ENCODE measurements at places on chromosomes 2 and 18. TPM values are rescaled to one million over a fixed set of nuclear protein-coding genes. Genes with fewer than 3 reads are reported as not detected.

Gene TRABD2A
- 3.4 TPM for total RNA-seq

Gene KCNJ3
- total RNA-seq, result 3.6 TPM

Gene ANO7
- 1.9 TPM for total RNA-seq

Gene CXCR1
- 0.09 TPM for total RNA-seq

Gene PLGLB1
- 4.1 TPM for total RNA-seq

Gene SPR
- 29.9 TPM for total RNA-seq

Gene DDX18
- total RNA-seq, result 53.8 TPM

Gene HOXD3
- 29.3 TPM for total RNA-seq

Gene AQP12B
- not detected for total RNA-seq

- H3K27me3 ChIP-seq, result no peaks in the 10 kb centered on the region
- peaks cover 25% of the 10 kb centered on the region for H3K36me3 ChIP-seq
- no peak overlapping the region for H3K27ac ChIP-seq
- no peak overlapping the region for H3K4me3 ChIP-seq
Measured at GRCh38 chr2:30255466-30256408, 24.4 kb downstream of the LBH start.

GRCh38 chr2:222256250-222256649, 42.5 kb downstream of the PAX3 start:
- DNase-seq, result no peak
- H3K27me3 ChIP-seq, result peaks cover 4% of the 10 kb centered on the region
- no peak overlapping the region for H3K4me3 ChIP-seq

GRCh38 chr2:231674587-231675338, 33.6 kb upstream of the PTMA start:
- peak; percentile 93 for DNase-seq
- H3K4me1 ChIP-seq, result peaks cover 27% of the 10 kb centered on the region
- H3K27me3 ChIP-seq, result no peaks in the 10 kb centered on the region
- peak overlapping the region; percentile 64 for H3K27ac ChIP-seq

DNA sequence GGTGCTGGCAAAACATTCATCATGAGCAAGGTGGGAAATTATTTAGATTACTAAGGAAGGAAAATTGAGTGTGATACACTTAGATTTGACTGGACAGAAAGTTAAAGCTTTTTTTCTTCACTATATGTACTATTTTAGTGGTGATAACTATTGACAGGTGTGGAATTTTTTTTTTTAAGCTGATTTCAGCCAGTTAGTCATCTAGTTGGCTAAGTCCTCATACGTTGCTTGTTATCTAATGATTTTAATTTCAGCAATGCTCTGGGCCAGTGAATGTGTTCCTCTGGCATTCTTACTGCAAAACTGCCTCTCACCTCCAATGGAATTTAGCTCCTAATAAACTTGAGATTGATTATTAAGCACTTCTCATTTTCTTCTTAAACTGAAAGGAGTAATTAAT, 1223.2 kb upstream of the ACVR2A start:
- no peak overlapping the region for H3K27ac ChIP-seq
- no peaks in the 10 kb centered on the region for H3K36me3 ChIP-seq
- no peaks in the 10 kb centered on the region for H3K27me3 ChIP-seq

- H3K4me3 ChIP-seq, result peak overlapping the region; percentile 12
- H3K36me3 ChIP-seq, result no peaks in the 10 kb centered on the region
- H3K27ac ChIP-seq, result no peak overlapping the region
- peak; percentile 32 for DNase-seq
- peaks cover 19% of the 10 kb centered on the region for H3K4me1 ChIP-seq
- no peaks in the 10 kb centered on the region for H3K27me3 ChIP-seq
Measured at GRCh38 chr2:108536133-108536780, 2.0 kb downstream of the LIMS1 start.

- no peak overlapping the region for H3K4me3 ChIP-seq
- no peaks in the 10 kb centered on the region for H3K27me3 ChIP-seq
- no peaks in the 10 kb centered on the region for H3K36me3 ChIP-seq
- H3K4me1 ChIP-seq, result no peaks in the 10 kb centered on the region
- H3K27ac ChIP-seq, result no peak overlapping the region
Measured at GRCh38 chr2:3107567-3107966, 270.1 kb downstream of the EIPR1 start.

DNA sequence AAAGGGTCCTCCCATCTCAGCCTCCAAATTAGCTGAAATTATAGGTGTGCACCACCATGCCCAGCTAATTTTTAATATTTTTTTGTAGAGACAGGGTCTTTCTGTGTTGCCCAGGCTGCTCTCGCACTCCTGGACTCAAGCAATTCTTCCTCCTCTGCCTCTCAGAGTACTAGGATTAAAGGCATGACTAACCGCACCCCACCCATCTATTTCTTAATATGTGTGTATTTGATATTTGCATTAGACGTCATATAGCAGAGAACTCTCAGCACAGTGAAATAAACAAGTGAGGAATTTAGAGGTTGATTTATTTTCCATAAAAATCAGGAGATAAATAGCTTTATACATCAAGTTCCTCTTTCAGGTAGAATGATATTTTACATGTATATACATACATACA, 213.5 kb downstream of the FSIP2 start:
- no peaks in the 10 kb centered on the region for H3K4me1 ChIP-seq
- DNase-seq, result no peak
- H3K27me3 ChIP-seq, result no peaks in the 10 kb centered on the region
- no peak overlapping the region for H3K4me3 ChIP-seq
- H3K36me3 ChIP-seq, result no peaks in the 10 kb centered on the region

DNA sequence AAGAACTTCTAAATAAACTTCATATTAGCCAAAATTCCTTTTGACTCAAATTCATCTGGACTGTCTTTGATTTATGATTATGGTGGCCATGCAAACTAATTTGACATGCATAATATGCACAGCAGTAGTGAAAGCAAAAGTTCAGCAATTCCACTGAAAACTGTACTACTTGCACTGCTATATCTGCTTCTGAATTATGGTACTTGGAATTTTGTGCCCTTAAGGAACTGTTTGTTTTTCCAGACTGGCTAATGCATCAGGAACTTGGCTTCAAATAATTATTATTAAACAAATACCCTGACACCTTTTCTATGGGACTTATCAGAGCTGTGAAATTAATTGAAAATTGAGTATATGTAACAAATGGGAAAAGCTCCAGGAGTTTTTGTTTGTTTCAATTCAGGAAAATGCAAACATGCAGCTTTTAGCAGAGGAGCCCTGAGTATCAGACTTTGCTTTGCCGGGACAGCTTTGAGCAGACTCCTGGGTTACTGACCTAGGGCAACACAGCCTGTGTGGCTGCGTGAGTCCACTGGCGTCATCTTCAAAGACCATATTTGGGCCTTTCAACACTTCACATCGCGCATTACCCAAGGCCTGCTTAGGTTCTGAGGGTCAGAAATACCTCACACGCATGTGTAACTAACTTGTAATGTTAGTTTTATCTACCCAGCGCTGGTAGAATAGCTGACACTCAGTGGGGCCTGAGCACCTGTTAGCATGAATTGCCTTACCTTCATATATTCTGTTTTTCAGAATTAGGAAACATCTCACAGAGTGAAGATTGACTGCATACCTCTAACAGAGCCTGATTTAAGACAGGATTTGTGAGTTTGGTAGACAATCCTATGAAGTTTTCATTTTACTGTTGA, 35.4 kb downstream of the CFAP221 start:
- H3K4me1 ChIP-seq, result no peaks in the 10 kb centered on the region
- no peak overlapping the region for H3K4me3 ChIP-seq
- H3K36me3 ChIP-seq, result no peaks in the 10 kb centered on the region

DNA sequence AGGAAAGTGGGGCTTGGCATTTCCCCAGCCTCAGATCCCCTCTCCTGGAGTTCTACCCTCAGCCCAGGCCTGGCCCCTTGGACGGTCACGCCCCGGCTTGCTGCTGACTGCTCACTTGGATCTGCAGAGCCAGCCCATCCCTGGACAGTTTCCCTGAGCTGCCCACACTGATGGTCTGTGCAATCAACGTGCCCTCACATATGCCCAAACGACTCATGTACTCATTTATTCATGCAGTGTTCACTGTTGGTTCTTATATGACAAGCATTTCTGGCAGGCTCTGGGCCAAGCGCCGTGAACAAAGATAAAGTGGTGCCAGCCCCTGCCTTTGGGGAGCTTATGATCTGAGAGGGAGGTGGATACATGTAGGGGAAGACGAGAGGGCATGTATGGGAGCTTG, 20.3 kb upstream of the GLI2 start:
- no peaks in the 10 kb centered on the region for H3K4me1 ChIP-seq
- DNase-seq, result no peak
- no peaks in the 10 kb centered on the region for H3K27me3 ChIP-seq
- H3K36me3 ChIP-seq, result no peaks in the 10 kb centered on the region
- no peak overlapping the region for H3K4me3 ChIP-seq

DNA sequence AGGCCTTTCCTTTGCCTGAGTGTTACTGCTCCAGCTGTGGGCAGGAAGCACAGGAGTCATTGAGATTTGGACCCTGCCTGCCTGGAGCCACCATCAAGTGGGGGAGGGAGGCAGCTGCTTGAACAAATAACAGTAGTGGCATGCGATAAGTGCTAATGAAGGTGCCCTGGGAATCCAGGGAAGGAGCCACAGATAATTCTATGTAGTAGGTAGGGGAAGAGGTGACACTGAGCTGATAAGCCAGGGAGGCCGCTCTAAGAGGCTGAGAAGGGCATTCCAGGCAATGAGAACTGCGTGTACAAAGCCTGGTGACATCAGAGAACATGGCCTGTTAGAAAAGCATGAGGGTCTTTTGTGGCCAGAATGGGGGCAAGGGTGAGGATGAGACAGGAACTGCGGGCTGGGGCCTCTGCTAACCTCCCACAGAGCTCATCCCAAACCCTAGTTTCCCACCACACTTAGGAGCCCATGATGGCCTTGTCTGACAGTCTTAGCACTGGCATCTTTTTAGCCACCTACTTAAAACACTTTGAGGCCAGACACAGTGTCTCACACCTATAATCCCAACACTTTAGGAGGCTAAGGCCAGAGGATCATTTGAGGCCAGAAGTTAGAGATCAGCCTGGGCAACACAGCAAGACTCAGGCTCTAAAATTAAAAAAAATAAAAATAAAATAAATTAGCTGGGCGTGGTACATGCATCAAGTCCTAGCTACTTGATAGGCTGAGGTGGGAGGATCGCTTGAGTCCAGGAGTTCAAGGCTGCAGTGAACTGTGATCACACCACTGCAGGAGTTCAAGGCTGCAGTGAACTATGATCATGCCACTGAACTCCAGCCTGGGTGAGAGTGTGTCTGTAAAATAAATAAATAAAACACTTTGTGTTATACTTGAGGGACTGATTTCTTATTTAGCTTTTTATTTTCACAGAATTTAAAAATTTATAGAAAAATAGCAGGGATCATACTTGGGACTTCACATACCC, 58.9 kb downstream of the TET3 start:
- H3K4me3 ChIP-seq, result no peak overlapping the region
- no peak for DNase-seq

DNA sequence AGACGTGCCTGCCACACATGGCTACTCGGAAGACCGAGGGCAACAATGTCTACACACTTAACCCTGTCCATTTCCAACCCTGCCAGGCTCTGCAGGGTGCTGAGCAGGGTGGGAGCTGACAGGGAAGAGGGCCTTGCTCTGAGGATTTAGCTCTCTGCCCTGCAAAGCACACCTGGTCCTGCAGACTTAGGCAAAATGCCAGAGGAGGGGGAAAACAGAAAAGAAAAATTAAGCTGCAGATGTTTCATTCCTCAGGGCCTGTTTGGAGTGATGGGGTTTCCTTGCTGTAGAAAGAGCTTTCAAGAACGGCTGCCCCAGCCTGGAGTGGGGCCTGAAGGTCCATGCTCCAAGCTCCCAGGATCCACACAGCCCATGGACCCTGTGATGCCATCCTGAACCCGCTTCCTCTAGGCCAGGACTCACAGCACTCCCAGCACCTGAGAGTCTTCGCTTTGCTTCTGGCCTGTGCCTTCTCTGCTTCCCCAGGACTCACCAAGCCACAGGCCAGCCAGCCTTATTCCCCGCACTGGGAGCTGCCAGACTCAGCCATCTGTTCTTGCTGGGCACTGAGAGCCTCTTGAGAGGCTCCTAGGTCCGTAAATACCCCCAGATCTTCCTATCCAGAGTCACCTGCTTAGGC, 9.1 kb upstream of the TEX51 start:
- H3K36me3 ChIP-seq, result no peaks in the 10 kb centered on the region
- no peak overlapping the region for H3K4me3 ChIP-seq
- no peak overlapping the region for H3K27ac ChIP-seq
- DNase-seq, result peak; percentile 6
- H3K4me1 ChIP-seq, result peaks cover 12% of the 10 kb centered on the region
- no peaks in the 10 kb centered on the region for H3K27me3 ChIP-seq

- no peaks in the 10 kb centered on the region for H3K27me3 ChIP-seq
- DNase-seq, result no peak
- no peaks in the 10 kb centered on the region for H3K36me3 ChIP-seq
- peak overlapping the region; percentile 80 for H3K4me3 ChIP-seq
- peaks cover 3% of the 10 kb centered on the region for H3K4me1 ChIP-seq
Measured at GRCh38 chr2:37323176-37323780, 1.4 kb downstream of the PRKD3 start.

GRCh38 chr2:9965119-9965822, 13.8 kb downstream of the GRHL1 start:
- DNase-seq, result no peak
- H3K4me1 ChIP-seq, result no peaks in the 10 kb centered on the region
- peaks cover 18% of the 10 kb centered on the region for H3K36me3 ChIP-seq
- H3K4me3 ChIP-seq, result no peak overlapping the region

- H3K36me3 ChIP-seq, result no peaks in the 10 kb centered on the region
- H3K4me3 ChIP-seq, result no peak overlapping the region
- no peaks in the 10 kb centered on the region for H3K27me3 ChIP-seq
- no peak overlapping the region for H3K27ac ChIP-seq
- H3K4me1 ChIP-seq, result no peaks in the 10 kb centered on the region
- DNase-seq, result no peak
Measured at GRCh38 chr2:186554850-186555671, 34.8 kb upstream of the ITGAV start.

DNA sequence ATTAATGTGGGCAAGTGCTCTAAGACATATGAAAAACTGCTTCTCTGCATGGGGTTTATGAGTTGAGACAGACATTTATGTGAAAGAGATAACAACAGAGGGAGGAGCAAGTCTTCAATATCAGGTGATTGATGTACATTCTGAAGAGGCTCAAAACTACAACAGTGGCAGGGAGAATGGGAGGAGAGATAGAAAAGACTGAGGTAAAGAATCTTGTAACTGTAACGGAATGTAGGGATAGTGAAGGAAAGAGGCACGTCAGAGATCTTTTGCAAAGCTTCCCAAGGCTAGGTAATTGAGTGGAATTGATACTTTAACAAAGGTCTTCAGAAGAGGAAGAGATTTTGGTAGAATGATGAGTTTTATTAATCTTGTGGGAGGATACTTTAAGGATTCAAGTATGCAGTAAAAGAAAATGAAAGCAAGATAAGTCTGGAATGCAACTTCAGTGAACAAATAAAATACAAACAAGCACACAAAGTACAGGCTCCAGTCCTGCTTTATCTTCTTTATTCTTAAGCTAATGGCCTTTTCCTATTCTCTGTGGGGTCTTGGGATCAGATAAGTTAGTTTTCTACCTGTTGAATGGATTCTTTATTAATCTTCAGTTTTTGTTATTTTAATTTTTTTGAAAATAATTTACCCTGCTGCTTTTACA, 15.0 kb downstream of the SMAD4 start:
- no peak overlapping the region for H3K27ac ChIP-seq
- peaks cover 11% of the 10 kb centered on the region for H3K36me3 ChIP-seq
- peaks cover 2% of the 10 kb centered on the region for H3K4me1 ChIP-seq
- H3K27me3 ChIP-seq, result no peaks in the 10 kb centered on the region
- H3K4me3 ChIP-seq, result no peak overlapping the region

GRCh38 chr2:227534714-227535113, 62.8 kb downstream of the AGFG1 start:
- no peak overlapping the region for H3K4me3 ChIP-seq
- no peaks in the 10 kb centered on the region for H3K27me3 ChIP-seq
- no peak for DNase-seq
- H3K27ac ChIP-seq, result no peak overlapping the region
- peaks cover 13% of the 10 kb centered on the region for H3K36me3 ChIP-seq
